ENCODE measurements at places on chromosomes 4 and X. TPM values are rescaled to one million over a fixed set of nuclear protein-coding genes. Genes with fewer than 3 reads are reported as not detected.

- peak overlapping the region; percentile 46 for H3K27ac ChIP-seq
- H3K36me3 ChIP-seq: no peaks in the 10 kb centered on the region
- DNase-seq: no peak
Observed at GRCh38 chr4:165418073-165418472, 39.3 kb downstream of the CPE start.

- no peaks in the 10 kb centered on the region for H3K36me3 ChIP-seq
- H3K4me1 ChIP-seq: peaks cover 26% of the 10 kb centered on the region
- no peak overlapping the region for H3K27ac ChIP-seq
- H3K4me3 ChIP-seq: no peak overlapping the region
Observed at GRCh38 chr4:148054275-148054674, 322.4 kb downstream of the ARHGAP10 start.

DNA sequence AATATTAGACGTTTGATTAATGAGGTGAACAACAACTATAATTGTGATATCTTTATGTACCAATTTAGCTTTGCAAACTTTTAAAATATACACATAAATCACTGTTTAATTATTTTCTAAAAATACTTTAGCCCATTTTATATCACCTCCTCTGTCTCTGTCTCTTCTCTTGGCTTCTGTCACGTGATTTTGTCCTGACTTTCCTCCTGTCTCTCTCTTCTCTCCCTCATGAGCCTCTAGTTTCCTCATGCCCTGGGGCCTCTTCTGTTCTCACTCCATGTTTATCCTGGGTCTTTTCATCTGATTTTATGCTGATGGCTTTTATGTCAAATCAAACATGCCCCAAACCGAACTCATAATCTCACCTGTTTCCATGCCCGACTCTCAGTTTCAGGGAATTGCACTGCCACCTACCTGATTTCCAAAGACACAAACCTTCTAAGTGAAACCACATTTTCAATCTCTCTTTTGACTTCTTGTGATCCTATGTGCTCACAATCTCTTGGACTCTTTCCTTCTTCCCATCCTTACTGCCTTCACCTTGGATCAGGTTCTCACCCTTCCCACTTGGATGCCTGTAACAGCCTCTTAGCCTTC, 303.0 kb upstream of the GALNT7 start:
- no peak for DNase-seq
- no peak overlapping the region for H3K27ac ChIP-seq
- no peak overlapping the region for H3K4me3 ChIP-seq
- peaks cover 2% of the 10 kb centered on the region for H3K4me1 ChIP-seq
- H3K36me3 ChIP-seq: peaks cover 7% of the 10 kb centered on the region
- peaks cover 2% of the 10 kb centered on the region for H3K27me3 ChIP-seq

DNA sequence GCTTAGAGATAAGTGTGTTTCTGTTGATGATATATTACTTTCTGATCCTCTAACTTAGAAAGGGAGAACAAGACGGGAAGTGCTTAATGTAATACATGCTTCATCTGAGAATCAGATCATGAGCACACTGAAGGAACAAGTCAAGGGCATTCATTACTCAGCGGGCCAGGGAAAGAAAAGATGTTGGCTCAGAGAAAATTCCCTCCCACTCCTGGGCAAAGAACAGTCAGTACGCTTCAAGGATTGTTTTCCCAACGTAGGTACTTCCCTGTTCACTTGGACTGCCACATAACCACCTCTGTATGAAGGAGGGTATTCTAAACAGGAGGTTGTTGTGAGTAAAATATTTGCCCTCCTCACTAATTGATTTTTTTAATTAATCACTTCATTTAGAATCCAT, 374.5 kb upstream of the FMR1 start:
- no peaks in the 10 kb centered on the region for H3K36me3 ChIP-seq
- H3K27ac ChIP-seq: no peak overlapping the region
- DNase-seq: no peak
- no peak overlapping the region for H3K4me3 ChIP-seq
- H3K27me3 ChIP-seq: no peaks in the 10 kb centered on the region
- no peaks in the 10 kb centered on the region for H3K4me1 ChIP-seq

DNA sequence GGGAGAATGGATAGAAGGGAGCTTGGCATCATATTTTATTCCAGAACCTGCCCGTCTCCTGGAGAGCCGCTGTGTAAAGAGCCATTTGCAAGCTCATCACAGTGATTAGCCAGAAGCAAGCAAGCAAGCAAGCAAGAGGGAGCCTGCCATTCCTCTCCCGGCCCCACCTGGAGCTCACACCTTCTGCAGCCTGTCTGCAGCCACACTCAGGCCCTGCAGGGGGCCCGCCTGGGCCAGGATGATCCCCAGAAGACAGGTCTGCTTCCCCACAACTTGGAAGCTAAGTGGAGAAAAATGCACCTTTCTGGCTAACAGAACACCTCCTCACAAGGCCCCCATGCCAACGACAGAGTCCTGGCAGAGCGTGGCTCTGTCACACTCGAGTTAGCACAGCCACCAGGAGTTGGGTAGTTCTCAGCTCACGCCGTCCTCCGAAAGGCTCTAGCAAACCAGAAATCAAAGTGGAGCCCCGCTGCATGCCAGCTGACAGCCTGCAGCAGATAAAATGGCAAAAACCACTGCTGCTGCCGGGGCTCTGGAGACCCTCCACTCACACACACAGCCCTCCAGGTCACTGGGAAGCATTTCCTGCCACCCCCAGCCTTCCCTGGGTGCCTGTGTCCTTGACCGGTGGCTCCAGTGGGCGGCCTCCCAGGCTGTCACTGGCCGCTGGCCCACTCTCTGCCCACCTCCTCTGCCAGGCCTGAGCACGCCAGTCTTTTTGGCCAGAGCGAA, 54.9 kb downstream of the DCTD start:
- no peak for DNase-seq
- H3K4me1 ChIP-seq: peaks cover 17% of the 10 kb centered on the region
- H3K27ac ChIP-seq: no peak overlapping the region
- peaks cover 4% of the 10 kb centered on the region for H3K27me3 ChIP-seq
- H3K36me3 ChIP-seq: peaks cover 5% of the 10 kb centered on the region

- H3K27me3 ChIP-seq: no peaks in the 10 kb centered on the region
- DNase-seq: no peak
- no peaks in the 10 kb centered on the region for H3K36me3 ChIP-seq
- no peak overlapping the region for H3K4me3 ChIP-seq
- no peaks in the 10 kb centered on the region for H3K4me1 ChIP-seq
- H3K27ac ChIP-seq: no peak overlapping the region
Observed at GRCh38 chrX:149198980-149199732, 305.9 kb downstream of the IDS start.

DNA sequence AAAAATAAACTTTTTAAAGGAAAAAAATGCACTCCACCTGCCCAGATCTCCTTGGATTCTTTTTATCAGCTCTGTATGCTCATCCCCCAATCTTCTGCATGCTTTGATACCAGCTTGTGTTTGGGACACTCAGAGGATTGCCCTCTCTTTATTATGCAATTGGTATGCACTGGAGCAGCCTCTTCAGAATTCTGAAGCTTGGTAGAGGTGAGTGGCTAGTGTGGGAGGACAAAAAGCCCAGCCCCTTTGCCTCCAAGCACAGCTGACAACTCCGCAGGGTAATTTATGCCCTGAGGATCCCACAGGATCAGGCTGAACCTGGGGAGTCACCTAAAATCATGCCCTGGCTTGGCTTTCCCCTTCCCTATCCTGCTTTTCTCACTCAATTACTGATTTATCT, 16.7 kb downstream of the IL21 start:
- H3K27ac ChIP-seq: no peak overlapping the region
- no peaks in the 10 kb centered on the region for H3K4me1 ChIP-seq
- H3K27me3 ChIP-seq: no peaks in the 10 kb centered on the region

CT45A5 gene
- not detected for total RNA-seq

CWH43 gene
- total RNA-seq: not detected

- no peak overlapping the region for H3K4me3 ChIP-seq
- no peak for DNase-seq
- H3K27me3 ChIP-seq: peaks cover 2% of the 10 kb centered on the region
- no peaks in the 10 kb centered on the region for H3K36me3 ChIP-seq
- peaks cover 11% of the 10 kb centered on the region for H3K4me1 ChIP-seq
- no peak overlapping the region for H3K27ac ChIP-seq
Observed at GRCh38 chrX:77433001-77433400, 14.2 kb upstream of the FGF16 start.

GRCh38 chr4:138298866-138299265, 56.7 kb upstream of the SLC7A11 start:
- no peak overlapping the region for H3K27ac ChIP-seq
- no peaks in the 10 kb centered on the region for H3K36me3 ChIP-seq
- H3K4me1 ChIP-seq: no peaks in the 10 kb centered on the region
- H3K27me3 ChIP-seq: no peaks in the 10 kb centered on the region

OPN1LW gene
- total RNA-seq: 2.6 TPM

DNA sequence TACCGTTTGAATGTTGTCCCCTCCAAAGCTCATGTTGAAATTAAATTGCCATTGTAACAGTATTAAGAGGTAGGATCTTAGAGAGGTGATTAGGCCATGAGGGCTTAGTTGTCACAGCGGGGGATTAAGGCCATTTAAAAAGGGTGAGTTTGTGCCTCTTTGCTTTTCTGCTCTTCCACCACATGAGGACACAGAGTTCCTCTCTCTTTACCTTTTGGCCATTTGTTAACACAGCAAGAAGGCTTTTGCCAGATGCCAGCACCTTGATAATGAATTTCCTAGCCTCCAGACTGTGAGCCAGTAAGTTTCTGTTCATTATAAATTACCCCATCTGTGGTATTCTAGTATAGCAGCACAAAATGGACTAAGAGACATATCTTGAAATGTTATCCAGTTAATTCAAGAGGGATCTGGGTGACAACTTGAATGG, 7.8 kb upstream of the HERC3 start:
- no peak for DNase-seq
- no peak overlapping the region for H3K4me3 ChIP-seq
- H3K36me3 ChIP-seq: no peaks in the 10 kb centered on the region
- no peak overlapping the region for H3K27ac ChIP-seq
- H3K4me1 ChIP-seq: no peaks in the 10 kb centered on the region

CSN1S1 gene
- total RNA-seq: not detected

GRCh38 chrX:78375894-78376293, 48.5 kb upstream of the CYSLTR1 start:
- H3K36me3 ChIP-seq: no peaks in the 10 kb centered on the region
- peaks cover 3% of the 10 kb centered on the region for H3K27me3 ChIP-seq

SPIN2B gene
- total RNA-seq: 20.1 TPM

ADH1C gene
- total RNA-seq: not detected

- no peak overlapping the region for H3K27ac ChIP-seq
- no peak for DNase-seq
- no peaks in the 10 kb centered on the region for H3K36me3 ChIP-seq
- peaks cover 13% of the 10 kb centered on the region for H3K27me3 ChIP-seq
- H3K4me3 ChIP-seq: no peak overlapping the region
- H3K4me1 ChIP-seq: peaks cover 34% of the 10 kb centered on the region
Observed at GRCh38 chr4:10108391-10108790, 8.2 kb downstream of the WDR1 start.

ZNF330 gene
- 23.5 TPM for total RNA-seq

DNA sequence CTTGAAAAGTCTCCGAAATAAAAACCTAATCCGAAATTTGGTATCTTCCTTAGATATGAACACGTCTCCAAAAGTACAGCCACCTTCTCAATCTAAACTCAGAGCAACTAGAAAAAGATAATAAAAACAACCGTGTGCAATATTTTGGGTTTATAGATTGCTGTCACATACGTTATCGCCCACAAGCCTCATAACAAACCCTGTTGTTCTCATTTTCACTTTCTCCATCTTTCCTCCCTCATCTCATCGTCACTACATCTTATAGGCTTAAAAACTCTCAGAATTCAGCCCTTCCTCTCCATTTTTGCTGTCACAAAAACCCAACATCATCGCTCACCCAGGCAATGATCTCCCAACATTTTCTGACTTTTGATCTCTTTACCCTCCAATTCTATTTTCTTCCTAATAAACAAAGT, 448 bp upstream of the SCFD2 start:
- peaks cover 3% of the 10 kb centered on the region for H3K4me1 ChIP-seq
- DNase-seq: no peak
- H3K27me3 ChIP-seq: peaks cover 9% of the 10 kb centered on the region

LPAR4 gene
- 3.2 TPM for total RNA-seq

GRCh38 chr4:11470438-11471045, 41.8 kb upstream of the HS3ST1 start:
- no peaks in the 10 kb centered on the region for H3K27me3 ChIP-seq
- no peaks in the 10 kb centered on the region for H3K36me3 ChIP-seq
- no peak overlapping the region for H3K4me3 ChIP-seq

- peaks cover 1% of the 10 kb centered on the region for H3K27me3 ChIP-seq
- no peak for DNase-seq
- H3K27ac ChIP-seq: no peak overlapping the region
- H3K4me3 ChIP-seq: no peak overlapping the region
- peaks cover 3% of the 10 kb centered on the region for H3K4me1 ChIP-seq
Observed at GRCh38 chr4:146943691-146944375, 1.8 kb downstream of the TTC29 start.

- no peak overlapping the region for H3K27ac ChIP-seq
- H3K27me3 ChIP-seq: no peaks in the 10 kb centered on the region
- H3K4me1 ChIP-seq: no peaks in the 10 kb centered on the region
- no peaks in the 10 kb centered on the region for H3K36me3 ChIP-seq
- DNase-seq: no peak
- no peak overlapping the region for H3K4me3 ChIP-seq
Observed at GRCh38 chrX:10095698-10096432, 60.9 kb upstream of the CLCN4 start.

AMBN gene
- total RNA-seq: not detected

GRCh38 chr4:11399461-11399971, 29.2 kb downstream of the HS3ST1 start:
- no peaks in the 10 kb centered on the region for H3K4me1 ChIP-seq
- no peak for DNase-seq
- peaks cover 4% of the 10 kb centered on the region for H3K36me3 ChIP-seq
- H3K4me3 ChIP-seq: no peak overlapping the region
- H3K27ac ChIP-seq: no peak overlapping the region
- H3K27me3 ChIP-seq: peaks cover 4% of the 10 kb centered on the region

PUDP gene
- total RNA-seq: 22.7 TPM

- DNase-seq: no peak
- H3K4me1 ChIP-seq: peaks cover 4% of the 10 kb centered on the region
- no peak overlapping the region for H3K4me3 ChIP-seq
- H3K27me3 ChIP-seq: peaks cover 7% of the 10 kb centered on the region
- no peak overlapping the region for H3K27ac ChIP-seq
Observed at GRCh38 chr4:153784166-153784699, 4.7 kb downstream of the SFRP2 start.

FGF5 gene
- not detected for total RNA-seq

ODAPH gene
- total RNA-seq: not detected

WDR17 gene
- total RNA-seq: 6.3 TPM

DNA sequence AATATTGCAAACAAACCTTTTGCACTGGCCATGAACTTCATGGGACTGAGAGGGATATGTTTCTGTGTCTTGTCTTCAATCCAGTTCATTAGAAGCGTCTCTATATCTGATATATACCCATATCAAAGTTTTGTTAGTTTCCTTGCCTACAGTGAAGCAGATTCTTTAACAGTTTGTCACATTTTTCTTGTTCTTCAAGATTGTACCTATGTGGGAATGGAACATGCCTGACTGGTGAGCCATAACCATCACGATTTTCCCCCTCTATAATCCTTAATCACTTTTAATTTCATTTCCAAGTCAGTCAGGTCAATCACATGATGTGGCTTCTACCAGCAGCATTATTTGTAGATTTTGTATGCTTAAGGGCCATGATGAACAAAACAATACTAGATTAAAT, 197.1 kb upstream of the PDE5A start:
- no peak overlapping the region for H3K27ac ChIP-seq
- no peak overlapping the region for H3K4me3 ChIP-seq
- H3K27me3 ChIP-seq: no peaks in the 10 kb centered on the region
- H3K4me1 ChIP-seq: no peaks in the 10 kb centered on the region

- H3K27ac ChIP-seq: no peak overlapping the region
- H3K4me1 ChIP-seq: no peaks in the 10 kb centered on the region
- no peaks in the 10 kb centered on the region for H3K27me3 ChIP-seq
- H3K4me3 ChIP-seq: no peak overlapping the region
- H3K36me3 ChIP-seq: no peaks in the 10 kb centered on the region
Observed at GRCh38 chrX:44282753-44283152, 60.7 kb downstream of the EFHC2 start.

LNX1 gene
- 0.10 TPM for total RNA-seq
